ENCODE measurements at places on chromosomes 16 and 17.
A peak's percentile ranks its signal among the peaks of the same experiment; 100 is the strongest.

DNA sequence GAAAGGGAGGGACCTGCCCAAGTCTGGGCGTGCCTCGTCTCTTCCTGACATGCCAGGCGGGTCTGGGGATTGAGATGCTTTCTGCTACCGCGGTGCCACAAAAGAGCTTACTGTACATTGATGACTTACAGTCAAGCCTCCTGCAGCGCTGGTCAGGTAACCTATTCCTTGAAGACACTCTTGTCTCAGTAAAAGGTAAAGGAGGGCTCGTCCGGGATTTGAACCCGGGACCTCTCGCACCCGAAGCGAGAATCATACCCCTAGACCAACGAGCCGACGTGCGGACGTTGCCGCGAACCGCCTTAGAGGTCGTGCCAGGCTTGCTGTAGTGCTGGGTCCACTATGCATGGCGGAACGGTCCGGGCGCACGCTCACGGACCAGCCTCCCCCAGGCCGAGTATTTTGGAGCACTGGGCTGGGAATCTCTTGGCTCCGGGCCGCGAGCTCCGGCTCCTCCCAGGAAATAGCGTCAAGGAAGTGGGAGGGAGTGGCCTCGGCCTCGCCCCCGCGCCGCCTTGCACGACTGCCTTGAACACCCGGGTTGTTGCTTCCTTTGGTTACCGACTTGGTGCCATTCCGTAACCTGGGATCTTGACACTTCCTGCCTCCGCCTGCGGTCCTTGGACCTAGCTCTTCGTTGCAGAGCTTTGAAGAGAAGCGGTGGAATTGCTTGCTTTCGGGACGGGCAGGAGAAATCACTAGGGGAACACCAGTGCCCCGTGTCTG, 12.4 kb upstream of the AURKB start:
- peak; percentile 84 for DNase-seq

DNA sequence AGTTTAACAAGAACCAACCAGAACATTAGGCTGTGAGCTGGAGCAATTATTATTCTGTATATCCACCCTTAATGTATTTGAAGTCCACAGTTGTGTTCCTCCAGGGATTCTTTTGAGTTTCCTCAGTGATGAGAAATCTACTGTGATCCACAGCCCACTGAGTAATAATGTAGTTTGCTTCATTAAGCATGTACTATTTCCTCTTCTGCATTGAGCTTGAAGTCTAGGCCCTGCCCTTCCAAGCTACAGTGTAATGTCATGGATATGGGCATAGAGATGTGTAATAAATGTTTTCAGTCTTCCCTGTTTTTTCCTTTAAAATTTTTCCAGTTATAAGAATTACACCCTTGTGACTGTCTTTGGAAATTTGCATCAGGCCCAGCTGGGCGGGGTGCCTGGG, 36.4 kb upstream of the SLC12A3 start:
- DNase-seq, result no peak

GRCh38 chr17:80753685-80754345, 209.2 kb downstream of the RPTOR start:
- no peak for DNase-seq

DNA sequence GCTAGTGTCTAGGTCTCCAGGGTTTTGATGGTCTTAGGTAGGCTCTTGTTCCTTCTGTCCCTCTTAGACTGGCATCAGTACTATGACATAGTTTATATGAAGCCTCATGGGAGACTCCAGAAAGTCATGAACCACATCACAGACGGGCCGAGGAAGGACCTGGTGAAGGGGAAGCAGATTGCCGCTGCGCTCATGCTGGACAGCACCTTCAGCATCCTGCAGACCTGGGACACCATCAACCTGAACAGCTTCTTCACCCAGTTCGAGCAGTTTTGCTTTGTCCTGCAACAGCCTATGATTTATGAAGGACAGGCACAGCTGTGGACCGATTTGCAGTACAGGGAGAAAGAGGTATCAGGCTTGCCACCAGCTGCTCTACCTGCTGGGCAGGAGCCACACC, 34.0 kb downstream of the RNF213 start:
- no peak for DNase-seq

- DNase-seq, result peak; percentile 59
Measured at GRCh38 chr16:4330277-4330874, 14.5 kb downstream of the GLIS2 start.

- DNase-seq, result peak; percentile 81
Measured at GRCh38 chr17:42536048-42536371, at the start of gene NAGLU. TSS of gene NAGLU (plus strand) at chr17:42536241. CDS start at chr17:42536273, 32 bp downstream.

GRCh38 chr17:37458805-37459204, 30.9 kb upstream of the DUSP14 start:
- no peak for DNase-seq

DNA sequence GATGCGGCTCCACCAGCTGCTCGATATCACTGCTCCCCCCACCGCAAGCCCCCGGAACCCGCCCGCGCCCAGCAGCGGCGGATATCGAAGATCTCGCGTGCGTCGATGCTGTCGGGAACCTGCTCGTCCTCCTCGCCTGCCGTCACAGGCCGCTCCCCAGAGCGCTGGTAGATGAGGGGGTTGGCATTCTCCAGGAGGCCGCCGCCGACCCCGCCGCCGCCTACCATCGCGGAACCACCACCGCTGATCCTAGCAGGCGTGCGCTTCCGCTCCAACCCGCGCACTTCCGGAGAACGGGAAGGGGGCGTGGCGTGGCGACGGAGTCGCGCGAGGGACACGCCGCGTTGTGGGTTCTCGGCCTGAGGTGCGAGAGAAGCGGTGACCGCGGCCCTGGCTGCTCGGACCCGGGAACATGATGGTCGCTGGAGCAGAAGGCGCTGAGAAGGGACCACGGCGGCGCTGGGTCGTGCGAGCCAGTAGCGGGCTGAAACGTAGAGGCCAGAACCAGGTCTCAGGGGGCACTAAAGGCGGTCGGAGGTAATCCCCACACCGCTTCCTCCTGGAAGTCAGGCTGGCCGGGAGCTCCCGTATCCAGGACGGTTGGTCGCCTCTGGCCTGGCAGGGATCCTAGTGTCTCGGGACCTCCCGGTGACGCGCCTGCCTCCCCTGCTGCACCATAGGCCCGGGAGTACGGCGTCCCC, at the start of gene CIAO2B:
Gene CIAO2B, minus strand, starts transcription at position 265 of the 701 bp plus-strand sequence. Its CDS starts 38 bp downstream, at position 227.
- peak; percentile 84 for DNase-seq

- no peak for DNase-seq
Measured at GRCh38 chr16:8047736-8048135, 542.6 kb downstream of the TMEM114 start.

GRCh38 chr17:78664476-78665386, 87.5 kb upstream of the DNAH17 start:
- DNase-seq, result no peak

All from stimulated activated CD8-positive, alpha-beta memory T cell treated with anti-CD3 and anti-CD28 coated beads, Interleukin-4, amount 100 ng/mL, for 24 hours (primary cell).